ENCODE measurements at places on chromosomes 1 and 21.

DNA sequence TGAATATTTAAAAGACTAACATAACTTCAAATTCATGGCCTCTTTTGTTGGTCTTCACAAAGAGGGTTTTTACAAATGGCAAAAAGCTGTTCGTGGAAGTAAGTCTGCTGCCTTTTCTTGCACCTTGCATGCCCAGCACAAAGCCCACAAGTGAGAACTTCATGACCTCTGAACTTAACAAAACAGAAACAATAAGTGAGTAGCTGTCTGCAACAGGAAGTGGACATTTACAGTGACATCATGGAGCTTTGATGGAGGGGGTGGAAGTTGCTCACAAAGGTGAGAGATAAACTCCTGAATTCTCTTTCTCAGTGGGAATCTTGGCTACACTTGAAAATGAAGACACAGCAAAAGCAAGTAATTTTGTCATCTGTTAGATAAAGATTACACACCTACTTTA lies 303.3 kb upstream of the DEPDC1 start:
- no peak for DNase-seq

GRCh38 chr1:210340311-210340710 lies 11.6 kb downstream of the HHAT start:
- no peak for DNase-seq

DNA sequence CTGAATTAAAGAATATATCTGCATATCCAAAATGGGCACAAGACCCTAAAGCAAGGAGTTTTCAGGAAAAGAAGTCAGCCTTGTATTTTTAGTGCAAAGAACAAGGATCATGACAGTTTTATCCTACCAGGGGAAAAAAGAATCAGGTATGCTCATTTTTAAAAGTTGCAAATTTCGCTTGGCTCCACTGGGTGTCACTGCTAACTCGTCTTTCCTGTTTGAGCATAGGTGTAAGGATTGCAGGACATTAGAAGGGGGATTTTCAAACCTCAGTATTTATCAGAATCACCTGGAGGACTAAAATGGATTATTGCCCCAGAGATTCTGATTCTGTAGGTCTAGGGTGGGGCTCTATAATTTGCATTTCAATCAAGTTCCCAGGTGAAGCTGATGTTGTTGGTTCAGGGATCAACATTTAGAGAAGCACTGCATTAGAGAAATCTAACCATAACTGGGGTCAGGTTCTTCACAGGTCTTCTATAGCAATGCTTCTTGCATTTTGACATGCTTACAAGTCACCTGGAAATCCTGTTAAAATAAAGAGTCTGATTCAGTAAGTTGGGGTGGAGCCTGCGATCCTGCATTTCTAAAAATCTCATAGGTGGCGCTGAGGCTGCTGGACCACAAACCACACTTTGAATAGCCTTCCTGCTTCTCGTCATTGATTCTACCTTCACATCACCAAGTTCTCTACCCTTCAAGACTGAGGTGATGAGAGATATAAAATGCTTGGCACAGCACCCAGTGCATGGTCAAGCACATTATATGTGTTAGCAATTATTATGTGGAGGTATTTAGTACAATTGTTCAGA lies 39.6 kb downstream of the NUF2 start:
- peak; percentile 5 for DNase-seq

- DNase-seq: no peak
Observed at GRCh38 chr21:46498335-46499050, 39.8 kb downstream of the DIP2A start.

- no peak for DNase-seq
Observed at GRCh38 chr1:2637442-2638145, 4.8 kb upstream of the MMEL1 start.

DNA sequence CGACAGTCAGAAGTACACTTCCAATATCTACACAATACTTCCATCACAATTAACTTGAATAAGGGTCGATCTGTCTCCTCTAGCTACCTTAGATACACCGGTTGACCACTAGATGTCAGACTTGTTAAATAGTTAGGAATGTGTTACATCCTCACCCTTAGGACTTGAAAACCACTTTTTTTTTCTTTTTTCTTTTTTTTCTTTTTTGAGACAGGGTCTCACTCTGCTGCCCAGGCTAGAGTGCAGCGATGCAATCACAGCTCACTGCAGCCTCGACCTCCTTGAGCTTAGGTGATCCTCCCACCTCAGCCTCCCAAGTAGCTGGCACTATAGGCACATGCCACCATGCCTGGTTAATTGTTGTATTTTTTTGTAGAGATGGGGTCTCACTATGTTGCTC lies 120.4 kb upstream of the GREM2 start:
- DNase-seq: no peak

- DNase-seq: no peak
Observed at GRCh38 chr21:44757731-44758130, 43.9 kb downstream of the UBE2G2 start.

Measured in SW 1271 (cell line).